ENCODE measurements at places on chromosomes 5 and 9.

DNA sequence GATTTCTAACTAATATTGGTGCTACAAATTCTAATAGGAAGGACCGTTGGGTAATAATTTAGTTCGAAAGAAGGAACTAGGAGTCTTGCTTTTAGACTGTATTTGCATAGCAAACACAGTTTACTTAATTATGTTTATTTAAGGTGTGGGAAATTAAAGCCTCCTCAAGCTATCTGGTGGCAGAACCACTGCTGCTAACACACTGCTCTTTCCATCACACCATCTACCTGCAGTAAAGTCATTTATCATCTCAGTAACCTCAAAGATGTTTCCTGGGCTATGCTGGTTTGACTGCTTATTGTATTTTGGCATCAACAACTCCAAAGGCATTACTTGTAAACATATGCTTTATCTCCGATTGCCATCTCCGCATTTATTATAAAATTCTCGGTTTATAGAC lies 114.3 kb downstream of the DEPDC1B start:
- no peak for DNase-seq

GRCh38 chr5:93364378-93364777 lies 216.6 kb downstream of the NR2F1-AS1 start:
- DNase-seq = no peak

DNA sequence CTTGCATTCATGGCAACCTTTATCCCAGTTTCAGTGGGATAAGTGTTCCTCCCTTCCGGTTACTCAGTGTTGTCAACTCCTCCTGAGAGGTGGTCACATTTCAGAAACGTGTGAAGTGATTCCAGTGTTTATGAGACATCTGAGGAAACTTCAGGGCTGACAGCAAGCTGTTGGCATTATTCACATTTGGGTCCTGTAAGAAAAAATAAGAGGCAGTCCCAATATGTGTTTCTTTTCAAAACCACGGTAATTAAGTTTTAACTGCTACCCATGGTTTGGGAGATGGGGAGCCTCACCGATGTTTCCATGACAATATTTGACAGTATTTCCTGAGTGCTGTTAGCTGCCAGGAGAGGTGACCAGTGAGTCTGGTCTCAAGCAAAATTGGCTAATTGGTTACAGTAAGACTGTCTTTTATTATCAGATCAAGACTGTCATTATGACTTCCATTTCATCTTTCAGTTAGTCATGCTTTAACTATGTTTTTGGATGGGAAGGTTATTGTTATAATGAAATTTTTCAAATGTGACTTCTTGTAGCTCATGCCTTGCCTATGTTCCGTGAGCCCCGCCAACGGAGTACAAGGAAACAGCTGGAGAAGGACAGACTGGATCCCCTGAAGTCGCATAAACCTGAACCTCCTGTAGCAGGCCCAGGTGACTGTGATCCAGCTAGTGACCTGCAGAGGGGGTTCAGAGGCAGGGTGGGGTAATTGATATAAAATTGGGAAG lies 115.3 kb downstream of the GDNF start:
- DNase-seq = no peak

DNA sequence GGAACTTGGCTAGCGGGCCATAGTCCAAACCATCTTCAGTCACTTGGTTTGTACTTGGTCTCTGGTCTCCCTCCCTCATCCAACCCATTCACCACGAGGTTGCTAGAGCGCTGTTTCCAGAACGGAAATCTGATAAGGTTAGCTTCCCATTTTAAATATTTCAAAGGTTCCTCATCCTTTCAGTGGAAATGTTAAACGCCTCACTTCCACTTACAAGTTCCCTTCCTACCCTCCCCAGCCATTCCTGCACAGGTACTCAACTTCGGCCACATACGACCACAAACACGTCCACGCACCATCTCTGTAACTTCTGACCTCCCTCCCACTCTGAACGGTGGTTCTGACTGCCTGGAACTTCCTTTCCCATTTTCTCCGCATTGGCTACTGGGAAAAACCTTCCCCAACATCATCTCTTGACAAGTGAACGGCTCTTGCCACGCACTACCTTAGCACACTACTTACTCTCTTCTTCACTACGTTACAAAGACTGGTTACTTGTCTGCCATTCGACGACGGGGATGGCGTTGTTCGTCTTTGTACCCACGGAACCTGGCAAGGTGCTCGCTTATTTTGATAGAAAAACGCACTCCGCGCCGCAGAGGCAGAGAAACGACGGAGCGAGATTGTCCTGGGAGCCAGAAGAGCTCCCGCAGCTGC lies 629 bp downstream of the CCNH start:
- DNase-seq = peak; percentile 7

GRCh38 chr5:15238006-15238405 lies 262.0 kb upstream of the FBXL7 start:
- no peak for DNase-seq

DNA sequence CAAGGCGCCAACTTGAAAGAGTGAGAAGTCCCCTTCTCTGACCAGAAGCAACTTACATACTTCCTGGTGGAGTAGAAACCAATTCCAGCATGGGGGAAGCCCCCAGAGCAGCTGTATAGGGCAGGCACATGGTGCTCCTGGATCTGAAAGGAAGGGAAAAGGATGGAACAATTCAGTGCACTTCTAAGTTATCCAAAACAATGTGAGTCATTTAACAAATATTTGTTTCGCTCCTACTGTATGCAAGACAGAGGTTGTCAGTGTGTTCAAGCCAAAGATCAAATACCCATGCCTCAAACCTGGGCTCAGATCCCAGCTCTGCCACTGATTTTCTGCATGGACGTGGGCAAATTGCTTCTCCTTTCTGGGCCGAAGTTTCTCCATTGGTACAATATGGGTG lies 67.1 kb downstream of the LHX2 start:
- DNase-seq = no peak

DNA sequence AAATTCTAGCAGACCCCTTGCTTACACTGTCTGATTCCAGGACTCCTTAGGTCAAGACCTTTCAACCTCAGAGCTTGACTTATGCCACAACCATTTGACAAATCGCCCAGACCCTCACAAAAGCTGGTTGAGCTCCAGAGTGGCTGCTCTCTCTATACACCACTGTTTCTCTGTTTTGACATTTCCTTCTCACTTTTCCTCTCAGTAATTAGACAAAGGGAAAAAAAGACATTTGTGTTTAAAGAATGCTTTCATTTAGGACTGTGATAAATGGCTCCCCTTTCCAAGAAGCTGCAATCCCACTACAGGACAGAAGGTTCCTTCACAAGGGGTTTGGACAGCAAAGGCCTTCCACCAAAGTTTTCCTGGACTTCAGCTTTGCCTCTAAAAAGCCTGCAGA lies 601.3 kb downstream of the NR2F1-AS1 start:
- DNase-seq = no peak

GRCh38 chr9:77257275-77257674 lies 79.9 kb downstream of the VPS13A start:
- no peak for DNase-seq

- DNase-seq = no peak
These were observed 12.0 kb upstream of the IFNA1 start for GRCh38 chr9:21428235-21428634.

DNA sequence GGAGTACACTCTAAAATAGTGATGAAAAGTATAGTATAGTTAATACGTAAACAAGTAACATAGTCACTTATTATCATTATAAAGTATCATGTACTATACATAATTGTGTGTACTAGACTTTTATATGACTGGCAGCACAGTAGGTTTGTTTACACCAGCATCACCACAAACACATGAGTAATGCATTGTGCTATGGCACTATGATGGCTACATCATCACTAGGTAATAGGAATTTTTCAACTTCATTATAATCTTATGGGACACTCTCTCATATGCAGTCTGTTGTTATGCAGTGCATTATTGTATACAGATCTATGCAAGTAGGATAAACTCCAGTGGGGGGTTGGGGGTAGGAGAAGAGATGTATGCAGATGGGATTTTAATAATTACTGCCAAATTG lies 52.7 kb upstream of the ELL2 start:
- DNase-seq = no peak

- no peak for DNase-seq
These were observed 364.3 kb downstream of the KCNN2 start for GRCh38 chr5:114726131-114726530.

- DNase-seq = no peak
These were observed 83.7 kb upstream of the TMED7 start for GRCh38 chr5:115709585-115709984.

Data from stimulated activated CD8-positive, alpha-beta memory T cell treated with anti-CD3 and anti-CD28 coated beads, Interleukin-7, amount 100 ng/mL, for 4 hours (primary cell).